Adipose tissue (tissue), 3 donors: ENCODE measurements at places on chromosomes 13 and 19. TPM values are rescaled to one million over a fixed set of nuclear protein-coding genes. Genes with fewer than 3 reads are reported as not detected.

Gene IZUMO2
- not detected for polyA plus RNA-seq

Gene KCNN1
- 0.34 TPM for polyA plus RNA-seq

Gene WDFY2
- 8.9 TPM for polyA plus RNA-seq

Gene AMER2
- not detected for polyA plus RNA-seq

Gene PRR12
- polyA plus RNA-seq: 7.3 TPM

Gene KLHL26
- polyA plus RNA-seq: 6.6 TPM

Gene CAPN12
- 4.3 TPM for polyA plus RNA-seq

Gene ZNF43
- polyA plus RNA-seq: 4.0 TPM

Gene NR2F6
- 44.8 TPM for polyA plus RNA-seq

Gene LYPD5
- 0.09 TPM for polyA plus RNA-seq

Gene ZSCAN4
- polyA plus RNA-seq: 0.67 TPM

Gene PLK5
- not detected for polyA plus RNA-seq

Gene LRRC4B
- polyA plus RNA-seq: 1.6 TPM

Gene HIPK4
- polyA plus RNA-seq: 0.02 TPM

Gene CGB5
- not detected for polyA plus RNA-seq

Gene NAT14
- polyA plus RNA-seq: 10.2 TPM

Gene YJEFN3
- polyA plus RNA-seq: 4.5 TPM

Gene GTF2F1
- 36.4 TPM for polyA plus RNA-seq

Gene NUP62
- 16.4 TPM for polyA plus RNA-seq

Gene LILRB1
- 1.5 TPM for polyA plus RNA-seq

Gene RDH8
- not detected for polyA plus RNA-seq

Gene PIN1
- polyA plus RNA-seq: 118 TPM

Gene KLK2
- polyA plus RNA-seq: not detected

Gene C19orf73
- polyA plus RNA-seq: not detected

Gene NRTN
- 0.67 TPM for polyA plus RNA-seq

Gene MISP3
- polyA plus RNA-seq: 13.2 TPM

Gene STXBP2
- polyA plus RNA-seq: 114 TPM

Gene FUT3
- 0.11 TPM for polyA plus RNA-seq

Gene CDADC1
- 5.7 TPM for polyA plus RNA-seq

Gene PNMA8A
- 2.2 TPM for polyA plus RNA-seq

Gene ZNF253
- 2.3 TPM for polyA plus RNA-seq

Gene LPAR2
- 12.6 TPM for polyA plus RNA-seq

Gene ZNF554
- 1.7 TPM for polyA plus RNA-seq

Gene DIAPH3
- polyA plus RNA-seq: 0.24 TPM

Gene GAS6
- 151 TPM for polyA plus RNA-seq

Gene KLF2
- 16.4 TPM for polyA plus RNA-seq

Gene CEACAM19
- polyA plus RNA-seq: 4.8 TPM

Gene TEX26
- not detected for polyA plus RNA-seq

Gene WDR87
- not detected for polyA plus RNA-seq

Gene PLPPR2
- 5.9 TPM for polyA plus RNA-seq

Gene ZNF700
- polyA plus RNA-seq: 6.2 TPM

Gene IL4I1
- polyA plus RNA-seq: 0.63 TPM

Gene LSR
- polyA plus RNA-seq: 92.4 TPM
